ENCODE measurements at places on chromosomes 7 and 10.

GRCh38 chr10:107443326-107443725, 278.8 kb upstream of the SORCS1 start:
- DNase-seq = no peak

DNA sequence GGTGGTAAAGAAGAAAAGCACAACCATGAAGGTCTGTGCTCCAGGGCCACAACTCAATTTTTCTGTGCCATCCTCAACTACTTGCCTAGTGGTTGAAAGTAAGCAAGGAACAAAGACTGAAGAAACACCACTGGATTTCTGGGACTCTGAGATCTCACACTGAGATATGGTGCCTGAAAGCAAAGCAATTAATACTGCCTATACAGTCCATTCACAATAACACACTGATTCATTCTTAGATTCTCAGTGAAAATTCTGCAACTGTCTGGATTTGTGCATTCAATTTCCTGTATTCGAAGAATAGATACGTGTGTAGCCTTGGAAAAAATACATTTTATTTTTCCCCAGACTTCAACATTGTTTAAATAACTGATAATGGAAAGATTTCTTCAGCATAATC, 116.4 kb upstream of the FAM133B start:
- DNase-seq = no peak

- DNase-seq = no peak
These were observed 34.3 kb downstream of the CDCA7L start for GRCh38 chr7:21911341-21911875.

DNA sequence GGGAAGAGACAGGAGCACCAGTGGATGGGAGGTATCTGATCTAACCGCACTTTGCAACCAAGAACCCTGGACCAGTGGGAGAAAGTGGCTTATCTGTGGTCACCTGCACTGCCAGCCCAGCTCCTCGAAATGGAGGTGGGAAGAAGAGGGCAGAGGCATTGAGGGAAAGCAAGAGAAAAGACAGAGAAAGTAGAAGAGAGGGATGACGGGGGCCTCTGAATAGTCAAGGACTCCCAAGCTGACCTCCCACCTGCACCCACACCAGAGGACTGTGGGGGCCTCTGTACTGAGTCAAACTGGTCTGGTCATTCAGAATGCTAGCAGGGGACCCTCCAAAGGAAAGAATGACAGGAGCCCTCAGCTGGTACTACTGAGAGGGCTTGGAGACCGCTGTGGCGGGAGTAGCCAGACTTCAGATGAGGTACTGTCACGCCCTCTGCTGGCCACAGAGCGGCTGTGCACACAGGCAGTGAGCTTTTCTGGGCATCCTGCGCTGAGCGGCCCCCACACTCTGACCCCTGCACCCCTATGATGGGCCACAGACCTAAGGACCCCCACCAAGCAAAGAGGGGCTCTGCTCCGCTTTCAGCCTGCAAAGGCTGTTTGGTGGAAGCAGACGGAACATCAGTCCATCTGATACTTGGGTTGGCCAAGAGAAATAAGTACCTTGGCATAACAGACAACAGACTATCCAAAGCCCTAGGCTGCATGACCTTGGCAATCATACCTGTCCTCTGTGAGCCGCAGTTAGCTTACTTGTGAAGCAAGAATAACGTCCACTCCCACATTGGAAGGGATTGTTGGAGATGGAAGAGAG, 112.9 kb downstream of the COL13A1 start:
- DNase-seq = peak; percentile 69

DNA sequence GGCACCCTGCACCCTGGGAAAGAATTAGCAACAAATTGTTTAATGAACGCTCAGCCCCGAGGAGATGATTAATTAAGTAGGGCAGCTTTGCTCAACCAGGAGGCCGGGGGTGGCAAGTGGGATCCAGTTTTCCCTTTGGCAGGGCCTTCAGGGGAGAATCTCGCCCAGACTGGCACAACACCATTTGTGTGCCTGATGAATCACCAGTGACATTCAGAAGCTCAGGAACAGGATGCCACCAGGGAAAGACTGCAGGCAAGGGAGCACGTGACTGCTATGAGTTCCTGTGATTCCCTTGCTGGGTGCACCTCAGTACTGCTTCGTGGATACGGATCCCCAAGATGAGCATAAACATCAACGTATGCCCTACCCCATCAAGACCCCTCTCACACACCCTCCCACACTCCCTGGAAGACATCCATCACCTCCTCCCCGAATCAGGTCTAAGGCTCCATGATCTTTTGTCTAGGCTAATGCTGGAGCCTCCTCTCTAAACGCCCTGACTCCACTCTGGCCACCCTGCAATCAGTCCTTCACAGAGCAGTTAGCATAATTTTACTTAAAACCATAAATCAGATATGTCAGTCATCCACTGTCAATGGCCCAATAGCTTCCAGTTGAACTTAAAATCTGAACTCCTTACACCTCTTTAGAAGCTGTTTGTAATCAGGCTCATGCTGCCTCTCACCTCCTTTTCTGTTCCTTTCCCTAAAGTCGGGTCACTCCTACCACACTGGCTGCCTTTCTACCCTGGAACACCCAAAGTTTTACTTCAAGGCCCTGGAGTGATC, 109.2 kb upstream of the AGK start:
- DNase-seq = no peak

- no peak for DNase-seq
These were observed 415 bp upstream of the CNNM1 start for GRCh38 chr10:99328579-99329303.

GRCh38 chr10:99906470-99906869, 103.3 kb downstream of the DNMBP start:
- DNase-seq = no peak

DNA sequence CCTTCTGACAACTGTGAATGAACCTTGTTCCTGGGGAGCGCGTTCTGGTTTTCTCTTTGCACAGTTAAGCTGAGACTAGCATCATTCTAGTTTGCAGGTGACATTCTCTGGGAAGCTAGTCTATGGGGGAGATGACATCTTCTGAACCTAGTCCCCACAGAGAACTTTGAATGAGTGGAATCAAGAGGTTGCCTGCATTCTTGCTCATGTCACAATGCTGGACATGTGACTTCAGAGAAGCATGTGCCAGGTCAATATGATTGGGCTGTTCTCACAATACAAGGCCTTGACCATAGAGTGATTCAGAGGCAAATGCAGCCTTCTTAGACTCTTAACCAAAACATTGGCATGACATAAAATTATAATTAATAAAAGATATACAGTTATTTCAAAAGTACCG, 22.1 kb downstream of the KLLN start:
- DNase-seq = no peak

- DNase-seq = no peak
These were observed 71.8 kb downstream of the SGCE start for GRCh38 chr7:94584113-94584512.

- no peak for DNase-seq
These were observed 83.5 kb downstream of the OTUD1 start for GRCh38 chr10:23522345-23522744.

- DNase-seq = no peak
These were observed 38.3 kb upstream of the SFMBT2 start for GRCh38 chr10:7449063-7449695.
